BE2C (cell line): ENCODE measurements at places on chromosomes 2 and 18.

DNA sequence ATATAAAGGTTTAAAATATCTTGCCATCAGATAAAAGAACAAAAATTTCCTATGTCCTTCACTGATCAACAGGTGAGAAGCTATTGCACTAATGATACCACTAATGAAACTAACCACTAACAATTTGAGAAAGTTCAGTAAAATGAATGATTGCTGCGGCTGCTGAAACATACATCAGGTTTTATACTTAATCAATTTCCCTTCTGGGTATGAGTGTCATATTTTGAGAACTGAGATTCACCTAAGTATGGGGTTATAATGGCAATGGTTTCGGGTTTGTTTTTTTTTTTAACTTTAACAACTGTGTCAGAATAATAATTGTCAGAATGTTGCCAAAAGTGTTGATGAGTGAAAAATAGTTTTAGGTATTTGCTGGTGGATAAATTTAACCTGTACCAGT lies 151.3 kb upstream of the SLC39A10 start:
- DNase-seq = no peak

- no peak for DNase-seq
These were observed 24.5 kb downstream of the MRPL30 start for GRCh38 chr2:99205491-99205890.

- DNase-seq = peak; percentile 59
These were observed 635 bp upstream of the ADRA2B start for GRCh38 chr2:96116879-96117533.

DNA sequence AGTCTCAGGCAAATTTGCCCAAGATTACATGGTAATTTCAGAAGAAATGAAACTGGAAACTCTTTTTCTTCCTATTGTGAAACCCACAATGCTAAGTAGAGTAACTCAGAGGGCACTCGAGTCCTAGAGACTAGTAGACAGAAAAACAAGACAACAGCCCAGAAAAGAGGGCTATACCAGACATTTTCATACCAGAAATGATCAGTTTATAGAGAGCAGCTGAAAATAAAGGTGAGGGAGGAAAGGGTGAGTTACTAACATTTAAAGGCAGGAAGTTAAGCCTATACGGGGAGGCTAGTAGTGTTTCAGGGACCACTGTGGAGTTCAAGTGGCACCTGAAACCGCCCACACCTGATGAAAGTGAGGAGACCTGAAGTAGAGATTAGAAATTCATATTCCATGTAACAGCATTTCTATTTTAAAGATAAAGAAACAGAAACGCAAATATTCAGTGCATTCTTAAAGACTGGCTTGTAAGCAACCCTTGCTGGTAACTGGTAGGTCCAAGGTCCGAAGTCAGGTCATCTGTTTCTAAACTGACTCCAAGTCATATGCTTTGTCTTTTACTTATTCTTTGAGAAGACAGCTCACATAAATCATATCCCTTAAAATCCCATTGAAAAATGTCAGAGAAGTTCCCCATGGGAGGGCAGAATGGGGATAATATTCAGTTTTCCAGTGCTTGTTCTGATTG lies 145.1 kb upstream of the ITGB6 start:
- no peak for DNase-seq

- DNase-seq = no peak
These were observed 96.9 kb upstream of the MSH6 start for GRCh38 chr2:47686018-47686417.
